Activated CD4-positive, alpha-beta T cell treated with anti-CD3 and anti-CD28 coated beads for 36 hours (primary cell): ENCODE measurements at places on chromosomes 5 and 9. TPM values are rescaled to one million over a fixed set of nuclear protein-coding genes. Genes with fewer than 3 reads are reported as not detected.
A peak's percentile ranks its signal among the peaks of the same experiment; 100 is the strongest.

GRCh38 chr5:122342256-122342655 is 30.2 kb downstream of the SNCAIP start:
- DNase-seq = no peak

DNA sequence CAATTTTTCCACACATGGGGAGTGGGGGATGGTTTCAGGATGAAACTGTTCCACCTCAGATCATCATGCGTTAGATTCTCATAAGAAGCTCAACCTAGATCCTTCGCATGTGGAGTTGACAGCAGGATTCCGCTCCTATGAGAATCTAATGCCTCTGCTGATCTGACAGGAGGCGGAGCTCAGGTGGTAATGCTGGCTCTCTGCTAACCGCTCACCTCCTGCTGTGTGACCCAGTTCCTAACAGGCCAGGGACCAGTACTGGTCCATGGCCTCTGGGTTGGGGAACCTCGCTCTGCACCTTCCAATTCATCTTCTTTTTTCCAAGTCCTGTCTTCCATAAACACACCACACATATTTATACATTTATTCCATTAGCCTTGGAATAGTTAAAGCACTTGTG is 33.0 kb downstream of the POU5F2 start:
- DNase-seq = no peak

- DNase-seq = no peak
Observed at GRCh38 chr5:116544531-116545241, 29.9 kb downstream of the SEMA6A start.

DNA sequence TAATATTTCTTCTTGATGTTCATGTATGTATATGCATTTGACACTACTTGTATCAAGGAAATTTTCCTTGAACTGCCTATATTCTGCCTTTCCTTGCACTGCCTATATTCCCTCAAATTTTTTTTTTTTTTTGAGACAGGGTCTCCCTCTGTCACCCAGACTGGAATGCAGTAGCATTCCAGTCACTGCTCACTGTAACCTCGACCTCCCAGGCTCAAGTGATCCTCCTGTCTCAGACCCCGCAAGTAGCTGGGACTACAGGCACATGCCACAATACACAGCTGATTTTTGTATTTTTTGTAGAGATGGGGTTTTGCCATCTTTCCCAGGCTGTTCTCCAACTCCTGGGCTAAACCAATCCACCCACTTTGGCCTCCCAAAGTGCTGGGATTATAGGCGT is 4.1 kb downstream of the HMGCS1 start:
- DNase-seq = no peak

DNA sequence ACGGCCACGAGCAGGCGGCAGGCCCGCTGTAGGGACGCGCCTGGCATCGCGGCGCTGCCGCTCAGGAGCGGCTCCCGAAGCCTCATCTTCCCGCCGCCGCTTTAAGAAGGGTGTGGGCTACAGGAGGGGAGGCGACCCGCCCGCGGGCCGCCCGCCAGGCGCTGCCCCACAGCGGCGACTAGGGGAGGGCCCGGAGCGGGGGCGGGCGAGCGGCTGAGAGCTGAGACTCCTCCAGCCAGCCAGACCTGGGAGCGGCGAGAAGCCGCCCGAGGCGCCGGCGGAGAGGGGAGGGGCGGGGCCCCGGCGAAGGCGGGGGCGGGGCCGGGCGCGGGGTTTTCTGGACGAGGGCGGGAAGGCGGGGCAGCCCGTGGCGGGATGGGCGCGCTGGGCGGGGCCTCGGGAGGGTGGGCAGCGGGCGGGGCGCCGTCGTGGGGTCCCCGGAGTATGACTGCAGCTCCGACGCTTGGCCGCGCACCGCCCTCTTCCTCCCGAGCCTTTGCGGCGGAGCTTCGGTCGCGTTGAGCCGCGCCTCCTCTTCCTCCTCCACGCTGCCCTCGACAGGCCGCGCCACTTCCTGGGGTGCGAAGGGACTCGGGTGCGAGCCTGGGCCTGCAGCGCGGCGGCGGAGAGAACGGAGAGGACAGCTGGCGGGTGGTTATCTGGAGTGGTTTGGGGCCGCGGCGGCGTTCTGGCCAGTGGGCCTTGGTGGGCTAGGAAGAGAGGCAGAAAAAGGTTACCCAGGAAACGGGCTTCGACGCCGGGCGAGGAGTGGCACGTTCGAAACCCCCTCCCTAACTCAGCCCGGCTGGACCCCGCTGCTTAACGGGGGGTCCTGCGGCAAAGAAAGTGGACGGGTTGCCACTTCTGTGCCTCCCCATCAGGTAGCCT is at the start of gene B4GALT1:
Gene B4GALT1 (minus strand): TSS at position 253 of the 888 bp plus-strand sequence. CDS start 167 bp downstream, at position 86.
- peak; percentile 99 for DNase-seq

GRCh38 chr5:170560938-170561337 is 57.1 kb downstream of the KCNIP1 start:
- no peak for DNase-seq

DNA sequence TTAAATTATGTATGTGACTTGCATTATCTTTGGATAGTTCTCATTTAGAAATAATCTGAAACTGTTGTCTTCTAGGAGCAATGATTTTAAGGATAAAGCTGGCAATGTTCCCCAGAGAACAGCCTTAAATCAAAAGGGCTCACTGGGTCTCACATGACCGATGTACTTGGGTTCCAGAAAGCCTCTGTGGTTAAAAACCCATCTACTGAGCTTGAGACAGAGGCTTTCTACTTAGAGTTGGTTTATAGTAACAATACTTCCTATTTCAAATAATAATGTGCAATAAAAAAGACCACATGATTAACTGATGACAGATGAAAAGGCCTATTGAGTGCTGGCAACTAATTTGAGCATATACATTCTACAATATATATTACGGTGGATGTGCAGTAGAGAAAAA is 1143.5 kb downstream of the PTPRD start:
- DNase-seq = no peak

DNA sequence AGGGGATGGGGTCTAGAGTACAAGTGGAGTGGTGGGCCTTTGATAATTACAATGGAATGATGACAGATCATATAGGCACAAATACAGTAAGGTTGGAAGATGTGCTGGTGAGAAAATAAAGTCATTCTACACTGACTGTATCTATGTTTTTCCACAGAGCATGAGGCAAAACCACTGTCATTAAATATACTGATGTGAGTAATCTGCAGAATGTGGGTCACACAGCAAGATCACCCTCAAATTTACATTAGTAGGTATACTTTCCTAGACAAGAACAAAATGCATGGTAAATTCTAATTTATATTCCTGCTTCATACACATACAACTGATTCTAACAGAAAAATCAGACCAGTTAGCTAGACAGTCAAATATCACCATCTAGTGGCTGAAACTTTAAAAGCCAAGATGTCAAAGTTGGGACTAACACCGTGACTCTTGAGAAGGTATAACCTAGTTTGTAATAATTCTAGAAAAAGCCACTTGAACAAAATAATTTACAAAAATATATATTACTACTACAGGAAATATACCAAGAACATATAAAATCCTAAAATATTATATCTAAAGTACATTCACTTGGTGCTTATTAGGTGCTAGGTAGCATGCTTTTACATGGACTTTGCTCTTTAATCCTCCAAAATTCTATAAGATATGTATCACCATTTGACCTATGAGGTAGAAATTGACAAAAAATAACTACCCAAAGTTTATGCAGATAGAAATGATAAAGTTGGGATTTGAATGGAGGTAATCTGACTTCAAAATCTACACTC is 19.5 kb downstream of the TTC33 start:
- DNase-seq = no peak

- DNase-seq = no peak
Observed at GRCh38 chr5:10059556-10059955, 190.1 kb downstream of the ATPSCKMT start.

DNA sequence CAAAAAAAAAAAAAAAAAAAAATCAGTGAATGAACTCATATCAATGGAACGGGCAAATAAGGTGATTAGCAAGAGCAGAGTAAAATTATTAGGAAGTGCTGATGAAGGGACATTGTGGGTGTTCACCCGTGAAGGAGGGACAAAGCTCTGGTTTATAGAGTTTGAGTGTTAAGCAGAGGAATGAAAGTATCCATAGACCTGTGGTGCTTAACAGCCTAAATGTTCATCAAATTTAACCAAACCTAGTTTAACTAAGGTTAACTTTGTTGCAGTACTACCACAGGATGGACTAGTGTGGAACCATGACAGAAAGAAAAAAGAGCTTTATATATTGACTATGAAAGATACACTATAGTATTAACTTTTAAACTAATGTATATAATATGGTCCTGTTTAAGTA is 44.1 kb upstream of the TNFAIP8 start:
- DNase-seq = no peak

- no peak for DNase-seq
Observed at GRCh38 chr5:7705261-7705660, 145.7 kb downstream of the CFAP90 start.

DNA sequence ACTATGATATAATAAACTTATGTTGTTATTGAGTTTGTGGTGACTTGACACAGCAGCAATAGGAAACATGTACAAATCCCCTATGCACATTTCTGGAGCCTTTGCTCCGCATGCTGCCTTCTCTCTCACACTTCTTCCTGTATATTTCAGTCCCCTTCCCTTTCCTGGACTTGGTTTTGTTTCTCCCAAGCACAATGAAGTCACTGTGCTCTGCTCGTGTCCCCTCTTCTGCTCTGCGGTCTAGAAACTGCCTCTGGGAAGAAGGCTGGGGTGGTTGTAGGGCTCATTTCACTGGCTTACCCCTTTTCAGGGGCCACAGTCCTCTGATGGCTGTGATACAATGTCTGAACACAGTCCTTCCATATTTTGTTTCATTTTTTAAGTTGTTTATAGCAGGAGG is 15.7 kb upstream of the FGD3 start:
- DNase-seq = no peak

GRCh38 chr5:109324351-109324750 is 85.4 kb downstream of the PJA2 start:
- no peak for DNase-seq

- peak; percentile 89 for DNase-seq
Observed at GRCh38 chr9:113580041-113580953, 116.8 kb downstream of the RGS3 start.

GRCh38 chr5:81755320-81755719 is 4.4 kb upstream of the SSBP2 start:
- DNase-seq = no peak

DNA sequence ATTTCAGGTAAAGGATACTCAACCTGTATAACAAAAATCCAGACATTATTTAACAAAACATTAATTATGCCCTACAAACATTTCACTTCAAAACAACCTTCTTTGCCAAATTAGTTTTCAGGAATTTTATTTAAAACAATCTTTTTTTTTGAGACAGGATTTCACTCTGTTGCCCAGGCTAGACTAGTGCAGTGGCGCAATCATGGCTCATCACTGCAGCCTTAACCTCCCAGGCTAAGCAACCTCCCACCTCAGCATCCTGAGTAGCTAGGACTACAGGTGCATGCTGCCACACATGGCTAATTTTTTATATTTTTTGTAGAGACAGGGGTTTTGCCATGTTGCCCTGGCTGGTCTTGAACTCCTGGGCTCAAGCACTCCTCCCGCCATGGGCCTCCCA is 3.9 kb downstream of the FNIP1 start:
- DNase-seq = no peak

DNA sequence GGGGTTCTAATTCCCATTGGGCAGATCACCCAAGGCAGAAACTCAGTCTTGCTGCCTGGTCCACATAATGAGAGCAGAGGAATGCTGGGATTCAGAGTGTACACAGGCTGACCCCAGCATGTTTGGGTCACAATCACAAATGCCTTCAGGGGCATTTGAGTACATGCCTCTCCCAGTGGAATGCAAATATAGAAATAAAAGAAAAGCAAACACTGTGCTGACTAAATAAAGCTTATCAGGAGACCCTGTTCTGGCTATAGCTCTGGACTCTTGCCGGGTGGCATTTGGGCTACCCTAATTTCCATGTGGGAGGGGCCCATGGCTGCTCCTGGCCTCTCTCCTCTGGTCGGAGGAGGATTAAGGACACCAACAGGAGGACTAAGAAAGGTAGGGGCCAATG is 121.4 kb downstream of the DOCK8 start:
- no peak for DNase-seq

DNA sequence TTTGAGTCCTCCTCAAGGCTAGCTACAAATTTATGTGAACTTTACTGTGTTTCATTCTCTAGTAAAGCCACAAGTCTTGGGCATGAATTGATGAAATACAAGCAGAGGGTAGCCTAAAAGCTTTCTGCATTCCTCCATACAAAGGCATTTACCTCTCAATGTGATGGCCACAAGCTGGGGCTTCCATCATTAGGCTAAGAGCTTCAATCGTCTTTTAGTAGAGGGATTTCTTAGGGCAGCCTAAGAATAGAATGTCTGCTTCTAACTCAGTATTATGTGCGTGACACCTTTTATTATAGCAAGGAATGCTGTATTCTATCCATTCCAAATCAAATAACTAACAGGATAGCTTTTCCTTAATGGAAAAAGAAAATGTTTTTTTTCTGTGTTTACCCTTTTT is 3.7 kb downstream of the PLAC8L1 start:
- no peak for DNase-seq

GRCh38 chr9:2833096-2833495 is 10.8 kb downstream of the PUM3 start:
- no peak for DNase-seq

GRCh38 chr5:99765011-99765410 is 770.2 kb upstream of the FAM174A start:
- no peak for DNase-seq

The SLC46A2 gene
- total RNA-seq = not detected

The STKLD1 gene
- total RNA-seq = 0.82 TPM

The INSL6 gene
- not detected for total RNA-seq

The SLC28A3 gene
- total RNA-seq = 1.1 TPM

The CAVIN4 gene
- total RNA-seq = 0.18 TPM
